ENCODE measurements at places on chromosomes 13 and 19.

DNA sequence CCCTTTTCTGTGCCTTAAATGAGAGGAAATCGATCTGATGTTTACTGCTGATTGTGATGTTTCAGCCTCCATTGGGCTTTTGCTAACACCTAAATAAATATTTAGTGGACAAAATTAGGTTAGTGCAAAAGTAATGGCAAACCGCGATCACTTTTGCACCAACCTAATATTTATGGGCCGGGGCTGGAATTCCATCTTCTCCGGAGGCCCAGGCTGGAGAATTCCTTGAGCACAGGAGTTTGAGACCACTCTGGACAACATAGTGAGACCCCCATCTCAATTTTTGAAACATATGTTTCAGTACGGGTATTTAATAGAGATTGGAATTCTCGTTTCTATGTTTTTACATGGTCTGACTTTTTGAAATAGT is 603 bp downstream of the ZNF880 start:
- DNase-seq = no peak

DNA sequence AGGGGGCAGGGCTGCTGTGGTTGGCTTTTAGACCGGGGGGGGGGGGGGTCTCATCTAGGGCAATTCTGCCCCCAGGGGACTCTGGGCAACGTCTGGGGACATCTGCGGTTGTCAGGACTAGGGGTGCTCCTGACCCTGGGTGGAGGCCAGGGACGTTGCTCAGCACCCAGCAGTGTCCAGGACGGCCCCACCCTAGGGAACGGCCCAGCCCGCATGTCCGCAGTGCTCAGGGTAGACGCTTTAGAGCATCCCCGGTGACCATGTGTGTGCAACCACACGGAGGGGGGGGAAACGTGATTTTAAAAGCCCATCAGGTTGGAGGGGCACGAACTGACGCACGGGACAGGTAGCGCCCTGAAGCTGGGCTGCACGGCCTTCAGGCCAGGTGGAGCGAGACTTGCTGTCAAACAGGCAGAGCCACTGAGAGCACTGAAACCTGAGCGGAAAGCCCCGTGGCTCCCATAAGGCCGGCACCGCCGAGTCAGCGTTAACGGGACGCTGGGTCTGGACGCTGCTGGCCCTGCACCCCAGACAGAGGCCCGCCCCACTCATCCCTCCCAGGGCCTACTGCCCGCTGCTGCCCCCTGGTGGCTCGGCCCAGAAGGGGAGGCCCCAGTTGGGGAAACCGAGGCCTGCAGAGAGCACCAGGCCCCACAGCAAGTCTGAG is 8.3 kb downstream of the CACTIN start:
- DNase-seq = no peak

DNA sequence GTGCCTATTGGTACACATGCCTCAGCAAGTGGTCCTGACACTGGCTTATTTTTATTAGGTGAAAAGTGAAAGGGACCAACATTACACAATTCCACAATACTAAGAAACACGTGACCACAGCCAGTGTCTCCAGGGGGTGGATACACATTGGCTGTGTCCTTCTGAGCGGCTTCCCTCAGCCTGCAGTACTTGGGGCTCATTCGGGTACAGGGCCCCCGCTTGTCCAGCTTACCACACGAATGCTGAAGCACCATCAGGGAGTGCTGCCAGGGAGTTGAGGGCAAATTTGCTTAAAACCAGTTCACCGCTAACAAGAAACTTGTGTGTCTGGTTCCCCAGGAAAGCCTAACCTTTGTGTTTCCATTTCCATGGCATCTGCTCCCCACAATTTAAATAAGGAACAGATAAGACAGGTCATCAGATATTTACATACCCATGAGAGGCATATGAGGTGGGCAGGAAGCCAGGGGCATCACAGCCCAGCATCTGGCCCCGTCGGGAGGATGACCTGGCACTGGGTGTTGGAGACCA is 23.3 kb downstream of the PBX4 start:
- DNase-seq = no peak

GRCh38 chr13:31949486-31949885 is 82.1 kb upstream of the FRY start:
- no peak for DNase-seq

GRCh38 chr13:20714161-20714560 is 10.7 kb downstream of the IL17D start:
- no peak for DNase-seq

- no peak for DNase-seq
These were observed 21.9 kb downstream of the IGFL1 start for GRCh38 chr19:46251416-46251815.

DNA sequence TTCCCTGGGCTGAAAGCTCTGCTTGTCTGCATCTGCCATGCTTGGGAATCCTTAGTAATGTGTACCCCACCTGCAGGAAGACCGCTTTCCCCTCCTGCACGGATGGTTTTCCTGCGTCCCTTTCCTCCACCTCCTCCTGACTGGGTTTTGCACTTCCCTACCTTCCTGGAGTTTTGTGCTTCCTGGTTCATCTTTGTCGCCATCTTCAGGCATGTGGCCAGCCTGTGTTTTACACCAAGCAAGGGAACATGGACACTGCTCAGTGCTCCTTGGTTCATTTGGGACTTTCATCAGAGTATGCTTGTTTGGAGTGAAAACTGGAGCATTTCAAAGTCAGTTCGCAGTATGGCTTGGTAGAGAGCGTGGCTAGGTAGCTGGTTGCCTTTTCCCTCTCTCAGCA is 30.7 kb downstream of the ERICH6B start:
- no peak for DNase-seq

DNA sequence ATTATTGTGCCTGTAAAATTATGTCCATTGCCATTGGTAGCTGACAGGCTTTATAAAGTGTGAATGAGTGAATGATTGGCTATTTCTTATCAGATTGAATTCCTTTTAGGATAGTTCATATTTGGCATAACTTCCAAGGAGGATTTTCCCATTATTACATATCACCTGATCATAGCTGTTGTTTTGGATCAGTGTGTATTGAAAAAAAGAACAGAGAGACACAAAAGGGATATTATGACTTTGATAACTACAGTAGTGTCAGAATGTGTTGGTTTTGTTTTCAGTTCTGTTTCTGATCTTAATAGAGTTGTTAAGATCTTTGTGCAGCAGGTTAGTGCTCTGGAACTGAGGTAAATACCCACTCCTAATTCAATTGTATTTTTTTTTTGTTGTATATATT is 103.8 kb downstream of the LRCH1 start:
- no peak for DNase-seq

GRCh38 chr19:47735131-47735530 is 10.2 kb upstream of the NOP53 start:
- no peak for DNase-seq

DNA sequence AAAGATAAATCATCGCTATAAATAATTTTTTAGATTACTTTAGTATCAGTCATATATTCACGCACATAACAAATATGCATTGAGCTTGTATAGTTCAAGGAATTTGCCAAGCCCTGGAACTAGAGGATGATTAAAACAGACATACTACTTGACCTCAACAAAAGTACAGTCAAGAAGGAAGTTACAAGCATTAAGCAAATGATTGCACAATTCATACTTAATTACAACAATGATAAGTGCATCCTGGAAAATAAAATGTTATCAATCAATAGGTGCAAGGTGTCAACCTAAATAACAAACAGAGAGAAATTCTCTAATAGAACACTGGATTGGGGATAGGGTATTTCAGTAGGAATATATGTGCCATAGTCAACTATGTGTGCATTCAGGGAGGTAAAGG is 491.2 kb downstream of the GPC5 start:
- no peak for DNase-seq

- no peak for DNase-seq
These were observed 95.2 kb downstream of the GGACT start for GRCh38 chr13:100493418-100493817.

GRCh38 chr19:55642153-55643002 is 1.1 kb upstream of the ZNF581 start:
- no peak for DNase-seq

DNA sequence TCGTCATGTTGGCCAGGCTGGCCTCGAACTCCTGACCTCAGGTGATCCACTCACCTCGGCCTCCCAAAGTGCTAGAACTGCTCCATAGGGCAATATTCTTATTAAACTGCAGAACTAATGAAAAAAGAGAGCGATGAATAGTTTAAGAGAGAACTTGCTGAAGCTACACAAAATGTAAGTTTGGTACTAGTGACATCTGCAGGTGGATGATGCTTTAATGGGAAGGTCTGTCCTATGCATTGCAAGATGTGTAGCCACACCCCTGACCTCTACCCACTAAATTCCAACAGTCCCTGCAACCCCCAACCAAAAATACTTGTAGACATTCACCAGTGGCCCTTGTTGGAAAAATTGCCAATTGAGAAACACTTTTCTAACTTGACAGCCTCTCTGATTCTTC is 117.8 kb downstream of the NALCN start:
- DNase-seq = no peak

GRCh38 chr13:112772929-112773328 is 83.1 kb downstream of the ATP11A start:
- DNase-seq = no peak

DNA sequence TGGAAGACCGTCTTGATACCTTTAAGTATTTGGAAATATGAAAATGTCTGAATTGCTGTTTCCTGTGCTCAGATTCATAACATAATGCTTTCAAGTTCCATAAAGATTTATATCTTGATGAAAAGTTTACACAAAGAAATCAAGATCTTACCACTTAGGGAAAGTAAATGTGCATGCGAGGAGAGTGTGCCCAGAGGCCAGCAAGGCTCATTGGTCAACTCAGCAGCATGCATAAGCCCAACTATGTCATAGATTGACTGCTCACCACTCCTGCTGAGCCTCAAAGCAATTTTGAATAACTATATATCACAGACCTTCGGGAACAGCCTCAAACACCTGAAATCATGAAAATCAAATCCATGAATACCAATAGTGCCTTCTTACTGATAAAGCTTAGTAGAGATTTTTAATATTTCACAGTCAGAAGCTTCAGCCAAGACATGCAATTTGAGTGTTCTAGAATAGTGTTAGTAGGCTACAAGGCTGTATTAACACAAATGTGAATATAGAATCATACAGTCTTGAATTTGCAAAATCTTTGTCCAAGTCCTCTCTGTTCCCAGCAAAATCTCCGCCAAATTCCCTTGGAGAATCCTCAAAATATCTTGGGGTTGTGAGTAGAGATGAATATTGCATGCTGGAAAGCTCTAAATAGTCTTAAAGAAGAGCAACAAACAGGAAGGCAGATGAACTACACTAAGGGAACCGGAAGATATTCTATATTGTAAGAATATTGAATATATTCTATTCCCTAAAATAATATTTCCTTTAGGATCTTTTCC is 124.1 kb downstream of the DCLK1 start:
- no peak for DNase-seq

GRCh38 chr13:48595431-48596429 is 58.0 kb upstream of the CYSLTR2 start:
- peak; percentile 32 for DNase-seq

GRCh38 chr13:43388282-43389034 is 365.1 kb downstream of the DNAJC15 start:
- DNase-seq = no peak

- DNase-seq = no peak
These were observed 726 bp upstream of the UFM1 start for GRCh38 chr13:38348861-38349389.

DNA sequence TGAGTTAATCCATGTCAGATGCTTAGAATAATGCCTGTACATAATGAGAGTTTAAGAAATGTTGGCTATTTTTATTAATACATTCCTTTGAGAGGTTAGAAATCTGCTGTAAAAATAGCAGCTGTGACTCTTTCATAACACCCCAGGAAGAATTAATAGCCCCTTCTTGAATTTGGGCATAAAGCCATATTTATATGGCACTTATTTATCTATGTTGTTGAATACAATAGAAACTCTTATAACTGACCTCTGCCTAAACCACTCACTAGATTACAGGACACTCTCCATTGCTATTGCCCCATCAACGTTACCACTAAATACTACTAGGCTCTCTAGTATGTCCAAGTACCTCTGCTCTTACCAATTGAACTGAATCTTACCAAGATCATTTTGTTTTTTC is 16.3 kb downstream of the NEK5 start:
- no peak for DNase-seq

DNA sequence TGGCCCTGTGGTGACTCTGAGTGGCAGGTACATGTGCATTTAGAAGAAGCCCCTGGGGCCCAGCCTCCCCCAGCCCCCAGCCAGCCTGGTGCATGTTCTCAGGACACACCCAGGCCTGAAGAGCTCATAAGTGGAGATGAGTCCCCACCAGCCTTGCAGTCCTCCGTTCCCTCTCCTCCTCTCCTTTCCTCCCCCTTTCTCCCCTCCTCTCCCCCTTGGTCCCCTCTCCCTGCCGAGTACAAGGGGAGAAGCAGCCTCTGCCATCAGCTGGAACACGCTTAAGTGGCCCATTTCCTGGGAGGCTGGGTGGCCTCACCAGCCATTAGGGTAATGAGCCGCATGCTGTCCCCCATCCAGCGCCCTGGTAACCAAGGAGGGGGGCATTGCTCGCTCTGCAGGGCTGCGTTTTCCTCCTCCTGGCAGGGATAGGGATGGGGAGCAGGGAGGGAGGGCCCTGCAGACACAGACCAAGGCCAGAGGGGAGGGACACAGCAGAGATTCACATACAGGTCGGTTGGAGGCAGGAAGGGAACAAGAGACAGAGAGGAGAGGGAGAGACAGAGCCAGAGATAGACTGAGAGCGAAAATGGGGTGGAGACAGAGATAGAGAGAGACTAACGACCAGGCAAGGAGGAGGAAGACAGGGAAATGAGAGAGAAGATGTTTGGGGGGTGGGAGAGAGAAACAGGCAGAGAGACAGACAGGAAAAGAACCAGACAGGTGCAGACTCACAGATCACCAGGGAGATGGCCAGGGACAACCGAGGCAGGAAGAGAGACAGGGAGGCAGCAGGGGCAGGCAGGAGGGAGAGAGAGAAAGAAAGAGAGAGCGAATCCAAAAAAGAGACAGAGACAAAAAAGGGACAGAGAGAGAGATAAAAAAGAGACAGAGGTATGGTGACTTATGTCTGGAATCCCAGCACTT is 19.3 kb upstream of the DPP9 start:
- DNase-seq = no peak

- no peak for DNase-seq
These were observed 2.6 kb downstream of the CRB3 start for GRCh38 chr19:6466526-6467248.

All from NK-92 treated with Interleukin-12 subunit alpha and Interleukin-12 subunit beta, amount 100 ng/mL, for 24 hours (cell line).